ENCODE measurements at places on chromosomes 3 and 15. TPM values are rescaled to one million over a fixed set of nuclear protein-coding genes. Genes with fewer than 3 reads are reported as not detected.

TMEM43 gene
- 26.8 TPM for total RNA-seq

UROC1 gene
- not detected for total RNA-seq

CADM2 gene
- total RNA-seq, result 0.21 TPM

CMTM7 gene
- 39.2 TPM for total RNA-seq

DNA sequence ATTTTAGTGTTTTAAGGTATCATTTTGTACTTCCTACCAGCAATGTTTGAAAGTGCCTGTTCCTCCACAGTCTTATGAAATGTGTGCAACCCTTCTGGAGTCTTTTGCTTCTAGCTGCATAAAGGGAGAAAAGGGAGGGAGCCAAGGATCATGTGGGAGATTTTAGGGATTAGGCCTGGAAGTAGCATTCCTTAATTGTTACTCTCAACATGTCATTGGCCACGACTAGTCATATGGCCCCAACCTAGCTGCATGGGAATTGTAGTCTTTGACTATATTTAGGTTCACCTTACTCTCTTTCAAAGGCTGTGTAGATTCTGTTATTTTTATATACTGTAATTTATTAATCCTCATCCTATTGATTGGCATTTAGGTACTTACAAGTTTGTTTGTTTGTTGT, 14.9 kb downstream of the CRTAP start:
- H3K4me3 ChIP-seq, result no peak overlapping the region
- H3K36me3 ChIP-seq, result peaks cover 11% of the 10 kb centered on the region
- no peaks in the 10 kb centered on the region for H3K27me3 ChIP-seq
- no peak for DNase-seq
- H3K27ac ChIP-seq, result no peak overlapping the region

GRCh38 chr15:68316061-68316804, 38.7 kb downstream of the FEM1B start:
- H3K27me3 ChIP-seq, result no peaks in the 10 kb centered on the region
- H3K36me3 ChIP-seq, result no peaks in the 10 kb centered on the region
- H3K27ac ChIP-seq, result no peak overlapping the region
- no peak overlapping the region for H3K4me3 ChIP-seq
- DNase-seq, result no peak

- no peaks in the 10 kb centered on the region for H3K27me3 ChIP-seq
- no peak overlapping the region for H3K4me3 ChIP-seq
Observed at GRCh38 chr3:64892671-64893309, 205.0 kb upstream of the ADAMTS9 start.

- H3K4me1 ChIP-seq, result no peaks in the 10 kb centered on the region
- H3K4me3 ChIP-seq, result no peak overlapping the region
- H3K27ac ChIP-seq, result no peak overlapping the region
- peaks cover 4% of the 10 kb centered on the region for H3K27me3 ChIP-seq
- no peak for DNase-seq
Observed at GRCh38 chr3:194381460-194381875, 11.9 kb upstream of the LRRC15 start.

GRCh38 chr3:187750513-187751123, 5.3 kb upstream of the BCL6 start:
- H3K36me3 ChIP-seq, result no peaks in the 10 kb centered on the region
- H3K27me3 ChIP-seq, result peaks cover 3% of the 10 kb centered on the region
- DNase-seq, result no peak
- H3K4me1 ChIP-seq, result peaks cover 52% of the 10 kb centered on the region
- H3K4me3 ChIP-seq, result peak overlapping the region; percentile 32

- no peak overlapping the region for H3K27ac ChIP-seq
- no peak overlapping the region for H3K4me3 ChIP-seq
- peaks cover 2% of the 10 kb centered on the region for H3K36me3 ChIP-seq
- H3K27me3 ChIP-seq, result peaks cover 42% of the 10 kb centered on the region
- peaks cover 7% of the 10 kb centered on the region for H3K4me1 ChIP-seq
- DNase-seq, result peak; percentile 33
Observed at GRCh38 chr15:83207009-83207659, 489 bp downstream of the HDGFL3 start.

DNA sequence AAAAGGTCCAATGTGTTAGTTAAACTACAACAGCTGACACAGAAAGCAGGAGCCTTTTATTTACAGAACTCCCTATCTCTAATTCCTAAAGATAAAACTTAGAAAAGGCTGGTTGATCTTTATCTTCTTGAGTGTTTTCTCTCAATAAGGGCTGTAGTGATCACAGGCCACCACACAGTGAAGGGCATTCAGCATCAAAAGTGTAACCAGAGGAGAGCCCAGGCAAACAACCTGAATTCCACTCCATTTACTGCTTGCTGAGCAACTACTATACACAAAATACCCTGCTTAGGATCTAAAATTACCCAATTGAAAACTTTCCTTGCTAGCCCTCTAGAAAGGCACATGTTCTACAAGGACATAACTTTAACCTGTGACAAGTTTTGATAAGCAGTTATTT, 122.7 kb downstream of the MEIS2 start:
- DNase-seq, result no peak
- H3K27ac ChIP-seq, result no peak overlapping the region
- no peaks in the 10 kb centered on the region for H3K36me3 ChIP-seq
- no peaks in the 10 kb centered on the region for H3K4me1 ChIP-seq

DNA sequence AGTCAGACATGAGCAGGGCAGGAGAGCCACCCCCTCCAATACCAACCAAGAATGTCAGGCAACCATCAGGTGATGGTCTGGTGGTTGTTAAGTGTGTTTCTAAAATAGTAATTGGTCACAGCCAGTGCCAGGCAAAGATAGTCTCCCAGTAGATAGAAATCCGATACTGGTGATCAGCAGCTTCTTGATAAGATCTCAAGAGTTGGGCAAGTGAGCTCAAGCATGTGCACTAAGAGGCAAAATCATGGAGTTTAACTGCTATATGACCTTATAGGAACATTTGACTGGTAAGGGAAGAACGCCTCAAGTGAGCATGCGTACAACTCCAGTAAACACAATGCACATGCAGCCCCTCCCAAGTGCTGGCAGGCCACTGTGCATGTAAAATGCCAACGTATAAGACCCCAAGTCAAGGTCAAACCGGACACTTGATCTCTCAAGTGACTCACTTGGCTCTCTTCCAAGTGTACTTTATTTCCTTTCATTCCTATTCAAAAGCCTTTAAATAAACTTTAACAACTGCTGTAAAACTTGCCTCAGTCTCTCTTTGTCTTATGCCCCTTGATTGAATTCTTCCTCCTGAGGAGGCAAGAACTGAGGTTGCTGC, 36.0 kb upstream of the CBLB start:
- H3K4me1 ChIP-seq, result peaks cover 11% of the 10 kb centered on the region
- no peak overlapping the region for H3K4me3 ChIP-seq
- DNase-seq, result no peak
- peaks cover 3% of the 10 kb centered on the region for H3K36me3 ChIP-seq

GRCh38 chr3:57743496-57743895, 12.6 kb upstream of the SLMAP start:
- no peaks in the 10 kb centered on the region for H3K4me1 ChIP-seq
- no peak for DNase-seq

- no peaks in the 10 kb centered on the region for H3K4me1 ChIP-seq
- no peaks in the 10 kb centered on the region for H3K36me3 ChIP-seq
- DNase-seq, result no peak
- H3K4me3 ChIP-seq, result no peak overlapping the region
Observed at GRCh38 chr15:37537802-37538201, 396.6 kb upstream of the TMCO5A start.

GRCh38 chr3:71285086-71285485, 298.4 kb downstream of the FOXP1 start:
- no peak for DNase-seq
- H3K36me3 ChIP-seq, result peaks cover 56% of the 10 kb centered on the region
- H3K4me1 ChIP-seq, result peaks cover 61% of the 10 kb centered on the region
- peak overlapping the region; percentile 22 for H3K27ac ChIP-seq
- no peak overlapping the region for H3K4me3 ChIP-seq
- no peaks in the 10 kb centered on the region for H3K27me3 ChIP-seq

DNA sequence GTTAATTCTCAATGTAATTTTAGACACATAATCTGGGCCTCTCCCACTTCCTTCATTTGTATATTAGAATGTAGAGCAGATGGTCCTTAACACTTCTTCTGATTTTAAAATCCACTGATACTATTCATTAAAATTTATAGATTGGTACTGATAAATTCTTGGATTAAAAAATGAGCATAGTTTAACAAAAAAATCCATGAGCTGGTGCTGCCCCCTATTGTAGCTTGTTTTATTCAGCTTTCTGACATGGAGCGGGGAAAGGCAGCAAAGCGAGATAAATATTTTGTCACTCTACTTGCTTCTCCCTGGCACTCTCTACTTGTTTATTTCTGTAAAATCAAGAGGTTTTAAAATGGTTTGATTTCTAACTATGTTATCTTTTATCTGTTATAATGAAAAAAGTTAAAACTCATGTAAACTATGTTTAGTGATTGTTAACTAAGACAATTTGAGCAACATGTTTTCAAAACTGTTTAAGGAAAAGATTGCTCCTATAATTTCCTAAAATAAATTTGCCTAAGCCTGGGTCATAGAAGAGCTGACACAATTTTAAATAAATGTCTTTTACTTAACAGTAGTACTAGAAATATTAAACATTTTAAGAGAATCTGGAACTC, 26.5 kb upstream of the PLOD2 start:
- H3K4me1 ChIP-seq, result no peaks in the 10 kb centered on the region
- no peak overlapping the region for H3K27ac ChIP-seq
- H3K27me3 ChIP-seq, result peaks cover 25% of the 10 kb centered on the region
- H3K4me3 ChIP-seq, result no peak overlapping the region
- no peaks in the 10 kb centered on the region for H3K36me3 ChIP-seq
- no peak for DNase-seq

GRCh38 chr3:112670824-112671223, 29.9 kb upstream of the CCDC80 start:
- no peak overlapping the region for H3K27ac ChIP-seq
- H3K4me3 ChIP-seq, result no peak overlapping the region
- no peaks in the 10 kb centered on the region for H3K36me3 ChIP-seq
- peaks cover 38% of the 10 kb centered on the region for H3K4me1 ChIP-seq
- H3K27me3 ChIP-seq, result peaks cover 28% of the 10 kb centered on the region

Measured in activated naive CD8-positive, alpha-beta T cell treated with anti-CD3 and anti-CD28 coated beads for 36 hours (primary cell).